Activated T-cell treated with anti-CD3 and anti-CD28 coated beads, Interleukin-2, amount 50 U/mL, for 4 hours (primary cell): ENCODE measurements at places on chromosomes 6 and 20. TPM values are rescaled to one million over a fixed set of nuclear protein-coding genes. Genes with fewer than 3 reads are reported as not detected.

THBS2 gene
- 0.05 TPM for total RNA-seq

TREML1 gene
- total RNA-seq, result not detected

PFDN4 gene
- total RNA-seq, result 78.9 TPM

DBNDD2 gene
- 9.7 TPM for total RNA-seq

ZNF337 gene
- total RNA-seq, result 7.5 TPM

CPXM1 gene
- 0.98 TPM for total RNA-seq

FNDC11 gene
- 0.19 TPM for total RNA-seq

NR2E1 gene
- not detected for total RNA-seq

SSR1 gene
- total RNA-seq, result 146 TPM

TCF15 gene
- total RNA-seq, result not detected

BIRC7 gene
- not detected for total RNA-seq

TMEM244 gene
- total RNA-seq, result not detected

SRC gene
- total RNA-seq, result 4.7 TPM

C20orf144 gene
- total RNA-seq, result 0.11 TPM

COL9A3 gene
- total RNA-seq, result 0.21 TPM

PLEKHG1 gene
- total RNA-seq, result 1.5 TPM

MTFR2 gene
- 16.7 TPM for total RNA-seq
